ENCODE measurements at places on chromosomes 7 and 10.
A peak's percentile ranks its signal among the peaks of the same experiment; 100 is the strongest.

- DNase-seq: no peak
Measured at GRCh38 chr7:30255064-30255769, 29.2 kb upstream of the ZNRF2 start.

- DNase-seq: no peak
Measured at GRCh38 chr10:5629303-5630111, 36.9 kb downstream of the ASB13 start.

DNA sequence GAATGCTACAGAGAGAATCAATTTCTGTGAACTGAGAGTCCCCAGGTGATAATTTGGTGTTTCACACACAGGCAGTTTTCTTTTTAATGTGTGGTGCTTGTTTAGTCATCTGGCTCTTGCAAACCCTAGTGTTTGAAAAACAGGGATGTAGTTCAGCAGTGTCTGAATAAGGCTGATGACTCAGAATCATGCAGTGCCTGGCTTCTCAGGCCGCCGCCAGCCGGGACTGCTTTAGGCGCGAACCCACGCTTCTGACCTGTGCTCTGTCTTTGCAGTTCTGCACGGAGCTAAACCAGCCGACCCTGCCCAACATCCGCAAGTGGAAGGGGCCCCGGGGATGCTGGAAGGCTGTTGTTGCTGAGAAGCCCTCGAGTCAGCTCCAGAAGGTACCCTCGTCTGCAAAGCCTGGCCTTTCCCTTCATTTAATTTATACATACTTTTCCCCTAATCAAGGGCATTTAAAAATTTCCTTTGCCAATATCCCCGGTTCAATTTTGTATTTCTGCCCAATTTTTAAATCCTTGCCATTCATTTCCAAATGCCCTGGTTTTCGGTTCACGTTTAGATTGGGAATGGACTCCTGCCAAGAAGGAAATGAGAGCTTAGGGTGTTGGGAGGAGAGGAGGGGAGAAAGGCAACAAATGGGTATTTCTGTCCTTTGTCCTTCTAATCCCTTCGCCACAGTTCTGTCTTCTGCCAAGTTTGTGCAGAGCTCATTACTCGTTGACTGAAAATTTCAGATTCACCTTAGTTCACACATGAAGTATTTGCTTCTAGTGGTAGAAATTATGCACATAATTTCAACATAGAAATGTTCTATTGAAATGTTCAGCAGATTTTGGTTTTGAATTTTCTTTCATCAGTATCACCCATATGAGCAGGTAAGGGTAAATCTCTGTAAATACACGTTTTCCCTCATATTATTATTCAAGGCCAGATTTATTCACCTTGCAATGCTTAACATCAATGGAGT, 108.5 kb upstream of the ANLN start:
- DNase-seq: peak; percentile 81

GRCh38 chr7:26506196-26506595, 214.5 kb downstream of the SNX10 start:
- DNase-seq: no peak

DNA sequence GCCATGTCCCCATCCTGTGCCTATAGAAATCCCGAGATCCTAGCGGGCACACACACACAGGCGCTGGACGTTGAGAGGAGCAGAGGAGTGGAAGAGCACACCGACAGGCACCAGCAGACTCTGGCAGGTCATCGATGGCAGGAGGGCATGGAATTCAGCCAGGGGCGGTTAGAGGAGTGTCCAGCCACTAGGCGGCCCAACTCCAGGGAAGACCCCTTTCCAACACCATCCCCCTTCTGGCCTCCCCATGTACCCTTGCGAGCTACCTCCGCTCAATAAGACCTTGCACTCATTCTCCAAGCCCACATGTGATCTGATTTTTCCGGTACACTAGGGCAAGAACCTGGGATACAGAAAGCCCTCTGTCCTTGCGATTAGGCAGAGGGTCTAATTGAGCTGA, 356.0 kb upstream of the DPP6 start:
- DNase-seq: no peak

DNA sequence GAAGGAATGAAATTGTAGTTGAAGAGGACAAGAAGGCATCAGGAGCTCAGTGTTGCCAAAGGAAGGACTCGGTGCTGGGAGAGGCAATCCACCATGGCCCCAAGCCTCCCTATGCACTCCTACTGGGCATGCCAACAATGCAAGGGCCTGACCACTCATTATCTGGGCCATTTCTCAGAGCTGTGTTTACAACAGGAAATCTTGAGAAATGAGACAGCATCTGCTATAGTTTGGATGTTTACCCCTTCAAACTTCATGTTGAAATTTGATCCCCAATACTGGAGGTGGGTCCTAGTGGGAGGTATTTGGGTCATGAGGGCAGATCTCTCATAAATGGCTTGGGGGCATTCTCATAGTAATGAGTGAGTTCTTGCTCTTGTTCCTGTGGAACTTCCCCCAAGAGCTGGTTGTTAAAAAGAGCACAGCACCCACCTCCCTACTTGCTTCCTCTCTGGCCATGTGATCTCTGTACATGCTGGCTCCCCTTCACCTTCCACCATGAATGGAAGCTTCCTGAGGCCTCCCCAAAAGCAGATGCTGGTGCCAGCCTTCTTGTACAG, 50.8 kb upstream of the AOAH start:
- DNase-seq: no peak
